ENCODE measurements at places on chromosomes 5 and 9.

GRCh38 chr9:136095070-136096058, at the start of gene NACC2:
NACC2 (minus strand) TSS chr9:136095289; CDS start chr9:136050521, 44,768 bp downstream.
- DNase-seq, result peak; percentile 42

GRCh38 chr5:174057206-174057605, 11.7 kb downstream of the NSG2 start:
- no peak for DNase-seq

- peak; percentile 38 for DNase-seq
Observed at GRCh38 chr9:135474915-135475314, 4.7 kb upstream of the PPP1R26 start.

DNA sequence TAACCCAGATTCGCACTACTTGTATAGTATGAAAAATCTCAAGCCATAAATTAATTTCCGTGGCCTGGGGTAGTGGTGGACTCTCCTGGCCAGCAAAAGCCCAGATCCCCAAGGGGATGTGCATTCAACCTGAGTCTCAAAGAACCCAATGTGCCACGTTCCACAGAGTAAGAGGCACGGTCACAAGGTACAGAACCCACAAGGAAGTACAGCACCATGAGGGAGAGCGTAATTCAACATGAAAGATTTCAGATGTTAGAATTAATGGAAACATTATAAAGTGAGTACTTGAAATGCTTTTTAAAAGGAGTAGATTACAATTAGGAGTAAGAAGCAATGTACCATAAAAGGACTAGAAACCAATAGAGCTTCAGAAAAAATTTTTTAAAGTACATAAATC, 23.4 kb downstream of the SRD5A1 start:
- no peak for DNase-seq

DNA sequence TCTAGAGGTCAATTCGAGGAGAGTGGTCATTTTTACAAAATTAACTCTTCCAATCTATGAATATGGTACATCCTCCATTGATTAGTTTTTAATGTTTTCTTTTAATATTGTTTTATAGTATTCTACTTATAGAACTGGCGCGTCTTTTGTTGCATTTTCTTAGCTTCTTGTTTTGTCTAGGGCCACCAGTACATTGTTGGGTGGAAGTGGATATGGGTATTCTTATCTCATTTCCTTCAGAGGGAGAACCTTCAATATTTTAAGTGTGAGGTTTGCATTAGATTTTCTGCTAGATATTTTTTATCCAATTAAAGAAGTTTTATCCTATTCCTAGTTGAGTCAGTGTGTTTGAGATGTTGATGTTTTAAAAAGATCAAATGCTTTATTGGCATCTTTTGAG, 69.8 kb downstream of the RPS23 start:
- no peak for DNase-seq

DNA sequence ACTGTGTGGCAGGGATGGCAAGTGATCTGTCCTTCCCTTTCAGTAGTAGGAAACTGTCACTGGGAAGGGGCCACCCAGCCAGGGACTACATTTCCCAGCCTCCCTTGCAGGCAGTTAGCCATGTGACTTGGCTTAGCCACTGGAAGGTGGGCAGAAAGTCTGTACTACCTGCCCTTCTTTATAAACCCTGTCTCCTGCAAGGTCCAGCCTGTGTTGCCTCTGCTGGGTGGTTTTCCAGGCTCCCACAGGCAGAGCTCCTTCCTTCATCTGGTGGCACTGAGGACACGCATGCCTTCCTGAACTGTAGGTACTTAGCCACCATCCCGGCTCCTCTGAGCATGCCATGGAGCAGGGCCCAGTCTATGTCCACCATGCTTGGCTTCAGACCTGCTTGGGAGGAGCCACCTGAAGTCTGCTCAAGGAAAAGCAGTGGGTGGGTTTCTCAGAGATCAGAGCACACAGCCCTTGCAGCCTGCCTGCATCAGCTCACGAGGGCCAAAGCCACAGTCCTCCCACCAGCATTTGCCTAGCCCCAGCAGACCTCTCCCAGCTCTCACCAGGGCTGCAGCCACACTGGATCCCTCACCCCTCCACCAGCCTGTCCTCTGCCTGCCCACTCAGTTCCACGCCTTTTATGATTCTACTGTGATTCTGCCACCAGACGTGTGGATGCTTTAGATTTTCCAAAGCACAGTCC, 16.7 kb upstream of the SLC25A51 start:
- no peak for DNase-seq

- no peak for DNase-seq
Observed at GRCh38 chr5:67201897-67202549, 5.4 kb upstream of the CD180 start.

Data from NCI-H524 (cell line).